Hypothalamus (tissue), 51 donors: ENCODE measurements at places on chromosomes 7 and 10.

DNA sequence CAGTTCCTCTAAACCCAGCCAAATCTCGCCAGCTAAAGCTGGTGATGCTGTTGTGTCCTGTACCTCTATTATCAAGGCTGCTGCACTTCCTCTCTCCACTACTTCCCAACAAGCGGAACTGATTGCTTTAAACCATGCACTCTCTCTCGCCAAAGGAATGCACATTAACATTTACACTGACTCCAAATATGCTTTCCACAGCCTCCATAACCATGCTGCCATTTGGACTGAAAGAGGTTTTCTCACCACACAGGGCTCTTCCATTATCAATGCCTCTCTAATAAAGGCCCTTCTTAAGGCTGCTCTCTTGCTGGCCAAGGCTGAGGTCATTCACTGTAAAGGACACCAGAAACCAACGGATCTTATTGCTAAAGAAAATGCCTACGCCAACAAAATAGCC, 11.4 kb upstream of the LRRC61 start:
- DNase-seq, result no peak

- DNase-seq, result no peak
These were observed 43.6 kb upstream of the CDK14 start for GRCh38 chr7:90552521-90552920.

DNA sequence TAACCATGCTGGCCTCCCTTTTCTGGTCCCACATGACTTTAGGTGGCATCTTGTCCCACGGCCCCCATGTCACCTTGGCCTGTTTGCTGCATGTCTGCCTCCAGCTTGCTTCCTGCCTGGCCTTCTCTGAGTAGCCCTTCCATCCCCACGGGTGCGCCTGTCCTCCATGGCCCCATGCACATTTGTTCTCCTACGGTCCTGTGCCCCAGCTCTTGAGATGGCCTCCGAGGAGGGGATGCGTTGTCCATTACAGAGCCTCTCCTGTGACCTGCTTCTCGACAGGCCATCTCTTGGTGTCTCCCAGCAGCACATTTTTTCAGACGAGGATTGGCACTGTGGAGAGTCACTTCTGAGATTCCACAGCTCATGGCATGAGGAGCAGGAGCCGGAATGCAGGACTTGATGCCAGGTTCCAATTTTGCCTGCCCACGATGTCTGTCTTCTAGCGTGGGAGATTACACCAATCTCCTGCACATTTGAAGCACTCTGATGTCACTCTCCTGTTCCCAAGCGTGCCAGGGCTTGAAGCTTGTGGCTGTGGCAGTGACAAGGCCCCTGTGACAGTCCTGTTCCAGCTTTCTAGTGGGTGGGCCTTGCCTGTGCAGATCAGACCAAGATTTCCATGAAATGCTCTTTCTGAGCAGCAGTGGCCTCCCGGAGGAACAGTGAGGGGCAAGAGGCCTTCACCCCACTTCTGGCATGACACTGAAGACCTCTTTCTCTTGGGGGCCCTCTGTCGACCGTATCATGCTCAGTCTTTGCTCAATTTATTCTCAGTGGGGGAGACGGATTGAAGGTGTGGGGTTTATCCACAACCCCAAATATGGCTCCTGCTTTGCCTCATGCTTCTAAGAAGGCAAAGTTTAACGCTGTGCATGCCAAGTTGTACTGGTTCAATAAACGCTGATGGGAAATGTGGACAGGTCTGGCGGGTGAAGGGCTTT, 13.4 kb downstream of the WDFY4 start:
- DNase-seq, result no peak

- no peak for DNase-seq
These were observed 45.0 kb upstream of the FOXL3 start for GRCh38 chr7:244974-245373.

DNA sequence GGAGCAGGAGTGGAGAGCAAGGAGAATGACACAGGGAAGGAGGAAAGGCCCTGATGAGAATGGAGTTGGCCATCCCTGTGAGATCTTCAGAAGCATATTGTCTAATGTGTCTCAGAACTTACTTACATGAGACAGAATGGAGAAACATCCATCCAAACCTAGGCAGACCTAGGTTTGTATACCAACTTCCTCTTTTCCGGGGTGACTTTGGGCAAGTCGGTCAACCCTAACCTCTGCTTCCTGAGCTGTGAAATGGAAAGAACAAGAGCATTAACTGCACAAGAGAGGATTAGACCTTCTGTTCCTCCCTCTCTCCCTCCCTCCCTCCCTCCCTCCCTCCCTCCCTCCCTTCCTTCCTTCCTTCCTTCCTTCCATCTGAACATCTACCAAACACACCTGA, 4.5 kb downstream of the GHRHR start:
- DNase-seq, result no peak

DNA sequence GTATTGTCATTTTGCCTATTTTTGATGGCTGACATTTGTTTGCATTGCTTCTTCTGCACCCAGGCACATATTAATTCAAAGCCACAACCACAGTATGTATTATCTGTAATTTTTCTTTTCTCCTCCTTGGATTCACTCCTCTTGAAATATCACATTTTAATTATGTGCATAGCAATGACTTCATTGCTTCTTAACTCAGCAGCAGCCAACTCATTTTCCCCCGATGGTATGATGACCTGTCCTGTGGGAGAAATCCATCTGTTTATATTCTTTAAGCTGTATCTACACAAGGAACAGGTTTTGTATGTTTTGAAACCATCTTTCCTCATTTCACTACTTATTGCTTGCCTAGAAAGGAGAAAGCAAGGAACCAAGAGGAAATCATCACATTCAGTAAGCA, 588.8 kb downstream of the INHBA start:
- DNase-seq, result no peak

DNA sequence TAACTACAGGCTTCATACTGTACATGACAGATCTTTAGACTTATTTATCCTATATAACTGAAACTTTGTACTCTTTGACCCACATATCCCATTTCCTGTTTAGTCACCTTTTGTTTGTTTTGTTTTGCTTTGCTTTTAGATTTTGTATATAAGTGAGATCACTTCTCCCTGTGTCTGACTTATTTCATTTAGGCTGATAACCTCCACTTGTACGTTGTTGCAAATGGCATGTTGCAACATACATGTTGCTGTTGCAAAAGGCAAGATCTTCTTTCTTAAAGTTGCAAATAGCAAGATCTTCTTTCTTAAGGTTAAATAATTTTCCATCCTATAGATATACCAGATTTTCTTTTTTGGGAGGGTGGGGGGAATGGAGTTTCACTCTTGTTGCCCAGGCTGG, 341.5 kb downstream of the OTUD1 start:
- no peak for DNase-seq

DNA sequence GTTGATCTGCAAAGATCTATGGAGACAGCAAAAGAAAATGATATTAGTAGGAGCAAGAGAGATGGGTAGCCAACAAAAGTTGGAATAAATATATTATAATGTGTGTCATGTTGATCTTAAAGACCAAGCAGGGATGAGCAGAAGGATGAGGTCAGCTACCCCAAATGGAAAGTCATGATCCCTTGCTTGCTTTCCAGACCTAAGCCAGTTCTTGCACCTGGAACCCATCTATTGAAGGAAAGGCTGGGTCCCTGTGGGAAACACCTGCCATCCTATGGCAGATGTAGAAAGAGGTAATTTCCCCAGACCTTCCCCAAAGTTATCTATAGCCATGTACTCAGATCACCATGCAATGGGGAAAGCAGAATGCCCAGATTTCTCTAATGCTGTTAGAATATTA, 52.5 kb downstream of the LYZL2 start:
- DNase-seq, result no peak

DNA sequence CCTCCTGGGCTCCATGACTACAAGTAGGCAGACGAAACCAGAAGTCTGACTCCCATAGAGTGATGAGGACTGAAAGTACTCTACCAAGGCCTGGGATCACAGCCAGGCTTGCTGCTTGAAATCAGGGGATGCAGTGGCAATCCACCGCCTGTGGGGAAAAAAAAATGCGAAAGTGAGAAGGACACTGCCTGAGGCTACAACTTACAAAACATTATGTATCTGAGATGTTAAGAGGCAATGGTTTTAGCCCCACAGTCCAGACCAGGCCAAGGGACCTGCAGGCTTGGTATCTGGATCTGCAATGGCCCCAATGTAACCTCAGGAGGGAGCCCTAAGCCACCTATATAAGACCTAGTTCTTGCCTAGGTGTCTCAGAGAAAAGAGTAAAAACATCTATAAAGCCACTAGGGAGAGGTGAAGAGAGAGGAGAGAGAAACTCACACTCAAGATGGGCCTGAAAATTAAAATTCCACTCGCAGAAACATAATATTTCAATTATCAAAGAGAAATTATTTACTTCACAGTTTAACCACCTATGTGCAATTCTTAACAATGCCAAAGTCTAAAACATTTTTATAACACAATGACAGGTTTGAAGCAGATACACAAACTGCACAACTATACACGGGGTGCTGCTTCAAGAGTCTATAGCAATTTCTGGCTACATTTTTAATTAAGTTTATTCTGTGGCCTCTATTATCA, 13.9 kb downstream of the DNAJC1 start:
- no peak for DNase-seq

- no peak for DNase-seq
These were observed 3.7 kb downstream of the ZNF775 start for GRCh38 chr7:150382844-150383225.

GRCh38 chr7:88460650-88461049, 154.0 kb upstream of the STEAP4 start:
- no peak for DNase-seq

- peak; percentile 7 for DNase-seq
These were observed 79.3 kb downstream of the INSYN2A start for GRCh38 chr10:127117125-127117524.

- no peak for DNase-seq
These were observed 491.8 kb upstream of the TPK1 start for GRCh38 chr7:145327646-145328045.

GRCh38 chr10:112666094-112666493, 219.1 kb downstream of the VTI1A start:
- no peak for DNase-seq

DNA sequence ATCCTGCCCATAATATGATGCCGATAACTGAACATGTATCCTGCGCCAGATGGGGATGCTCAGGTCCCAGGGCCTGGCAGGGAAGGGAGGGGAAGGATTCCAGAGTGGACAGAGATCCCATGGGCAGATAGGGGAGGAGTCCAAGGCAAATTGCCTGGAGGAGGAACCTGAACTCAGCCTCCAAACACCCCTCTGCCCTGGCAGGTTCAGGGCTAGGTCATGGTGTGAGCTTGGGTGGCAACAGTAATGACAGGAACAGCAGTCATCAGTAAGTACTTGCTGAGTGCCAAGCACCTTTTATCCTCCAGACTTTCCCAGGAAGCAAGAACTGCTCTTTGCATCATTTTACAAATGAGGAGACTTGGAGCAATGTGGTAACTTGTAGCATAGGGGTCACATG, 3.8 kb upstream of the PALD1 start:
- DNase-seq, result no peak

GRCh38 chr10:113716109-113716910, 35.2 kb upstream of the PLEKHS1 start:
- DNase-seq, result no peak

- no peak for DNase-seq
These were observed 58.8 kb upstream of the AGMO start for GRCh38 chr7:15620491-15621185.

- no peak for DNase-seq
These were observed 1.4 kb upstream of the CREB5 start for GRCh38 chr7:28410628-28411531.

- no peak for DNase-seq
These were observed 51.4 kb downstream of the JAKMIP3 start for GRCh38 chr10:132117146-132117545.

DNA sequence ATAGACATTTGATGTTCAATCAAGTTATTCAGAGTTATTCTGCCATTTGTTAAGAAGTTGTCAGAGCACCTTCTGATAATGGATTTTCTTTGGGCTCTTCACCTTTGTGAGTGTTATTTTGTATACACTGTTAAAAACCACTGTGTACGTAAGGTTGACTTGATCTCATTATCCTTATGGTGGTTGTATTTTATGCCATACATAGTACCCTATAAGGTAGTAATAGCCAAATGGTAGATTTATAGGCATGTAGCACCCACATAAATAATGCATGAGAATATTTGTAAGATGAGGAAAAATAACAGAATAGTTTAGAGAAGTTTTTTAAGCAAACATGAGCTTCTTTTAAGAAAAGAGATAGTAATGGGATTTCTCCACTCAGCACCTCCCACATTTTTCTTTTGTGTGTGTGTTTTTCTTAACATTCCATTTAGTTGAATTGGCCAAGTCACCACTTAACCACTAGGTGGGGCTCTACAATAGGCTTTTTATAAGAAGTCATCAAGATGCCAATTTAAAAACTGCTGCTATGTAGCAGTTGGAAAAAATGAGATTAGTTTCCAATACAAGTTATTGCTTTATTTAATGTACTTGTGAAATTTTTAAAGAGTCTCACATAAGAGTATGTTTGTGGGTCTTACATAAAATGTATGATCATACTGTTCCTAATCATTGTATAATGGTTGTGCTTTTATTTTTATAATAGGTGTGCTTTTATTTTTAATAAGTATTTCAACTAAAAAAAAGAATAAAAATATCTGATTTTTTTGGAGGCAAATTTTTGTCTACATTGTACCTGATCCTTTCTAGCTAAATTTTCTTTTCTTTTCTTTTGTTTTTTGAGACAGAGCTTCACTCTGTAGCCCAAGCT, 41.1 kb upstream of the STMP1 start:
- DNase-seq, result no peak

DNA sequence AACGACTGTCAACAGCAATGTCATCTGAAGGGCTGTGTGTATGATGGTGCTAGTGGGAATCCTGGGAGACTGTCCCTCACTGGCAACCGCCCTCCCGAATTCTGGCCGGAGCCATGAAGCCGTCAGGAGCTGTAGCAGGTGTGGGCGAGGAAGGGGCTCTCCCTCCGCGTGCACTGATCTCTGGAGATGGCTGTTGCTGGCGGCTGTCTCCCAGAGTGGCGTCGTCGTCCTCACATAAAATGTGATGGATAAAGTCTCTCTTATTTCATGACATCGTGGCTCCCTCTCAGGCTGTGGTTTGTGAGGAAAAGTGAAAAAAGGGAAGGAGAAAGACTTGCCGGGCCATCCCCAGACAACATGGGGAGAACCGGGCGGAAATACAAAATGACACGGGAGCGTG, 216.5 kb downstream of the DNAJB6 start:
- no peak for DNase-seq

GRCh38 chr7:142885311-142886230, at the start of gene TRPV6:
TRPV6 (minus strand) TSS chr7:142885745.
- no peak for DNase-seq

DNA sequence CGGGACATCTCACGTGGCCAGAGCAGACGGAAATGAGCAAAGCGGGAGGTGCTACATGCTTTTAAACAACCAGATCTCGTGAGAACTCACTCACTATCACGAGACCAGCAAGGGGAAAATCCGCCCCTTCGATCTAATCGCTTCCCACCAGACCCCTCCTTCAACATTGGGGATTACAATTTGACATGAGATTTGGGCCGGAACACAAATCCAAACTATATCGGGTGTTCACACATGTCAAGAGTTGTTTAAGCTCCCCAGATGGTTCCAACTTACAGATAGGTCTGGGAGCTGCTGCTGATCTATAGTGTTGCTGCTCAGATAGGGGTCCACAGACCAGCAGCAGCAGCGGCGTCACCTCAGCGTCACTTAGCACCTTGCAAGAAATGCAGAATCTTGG, 194.9 kb downstream of the GPAM start:
- DNase-seq, result no peak
